ENCODE measurements at places on chromosomes 5 and 9.
A peak's percentile ranks its signal among the peaks of the same experiment; 100 is the strongest.

DNA sequence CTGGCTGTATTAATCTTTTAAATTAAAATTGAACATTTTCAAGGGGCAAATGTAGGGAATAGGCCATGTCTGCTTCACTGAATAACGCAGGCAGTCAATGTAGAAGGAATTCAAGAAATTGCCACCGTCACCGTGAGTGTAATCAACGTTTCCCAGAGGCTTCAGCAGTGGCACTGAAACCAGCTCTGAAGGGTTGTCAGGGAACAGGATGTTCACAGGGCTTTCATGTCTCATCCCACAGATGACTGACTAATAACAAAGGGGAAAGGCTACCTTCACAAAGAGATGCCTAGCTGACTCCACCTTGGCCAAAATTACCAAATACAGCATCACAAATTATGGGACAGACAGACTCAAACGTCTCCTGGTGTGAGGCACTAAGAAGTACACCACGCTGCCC is 70.4 kb upstream of the SIMC1 start:
- no peak for DNase-seq

GRCh38 chr9:99235926-99236634 is 14.0 kb downstream of the SEC61B start:
- DNase-seq, result no peak

- DNase-seq, result peak; percentile 13
Measured at GRCh38 chr5:1246711-1247431, 21.7 kb downstream of the SLC6A18 start.

DNA sequence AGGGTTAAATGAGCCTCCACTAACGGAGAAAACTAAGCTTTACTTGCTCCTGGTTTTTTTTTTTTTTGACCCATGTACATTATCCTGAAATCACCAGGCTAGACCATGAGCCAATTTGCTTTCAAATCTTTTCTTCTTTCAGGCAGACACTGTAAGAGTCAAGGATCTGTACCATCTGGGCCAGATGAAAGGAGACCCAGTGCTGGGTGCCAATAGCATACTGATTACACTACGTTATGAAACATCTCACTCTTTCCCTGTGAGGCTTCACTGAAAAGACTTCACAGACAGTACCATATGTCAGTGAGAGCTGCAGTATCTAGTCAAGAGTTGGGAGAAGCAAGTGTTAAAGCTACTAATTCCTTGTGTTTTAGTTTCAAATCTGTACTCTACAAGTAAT is 161.2 kb upstream of the PTPRD start:
- DNase-seq, result no peak

DNA sequence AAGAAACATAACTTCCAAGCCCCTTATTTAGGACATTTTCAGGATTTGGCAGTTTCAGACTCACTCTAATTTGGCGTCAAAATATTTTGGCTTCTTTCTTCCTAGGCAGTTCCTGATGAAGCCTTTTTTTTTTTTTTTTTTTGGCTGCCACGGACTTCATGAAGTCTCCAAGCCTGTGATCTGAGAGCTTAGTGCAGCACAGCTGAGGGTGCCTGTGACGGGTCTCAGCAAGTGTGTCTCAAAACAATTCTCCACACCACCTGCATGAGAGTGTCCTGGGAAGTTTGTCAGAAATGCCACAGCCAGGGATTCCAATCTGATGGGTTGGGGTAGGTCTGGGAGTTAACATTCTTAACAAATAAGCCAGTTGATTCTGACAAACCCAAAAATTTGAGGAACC is 6.0 kb upstream of the ESM1 start:
- DNase-seq, result no peak

DNA sequence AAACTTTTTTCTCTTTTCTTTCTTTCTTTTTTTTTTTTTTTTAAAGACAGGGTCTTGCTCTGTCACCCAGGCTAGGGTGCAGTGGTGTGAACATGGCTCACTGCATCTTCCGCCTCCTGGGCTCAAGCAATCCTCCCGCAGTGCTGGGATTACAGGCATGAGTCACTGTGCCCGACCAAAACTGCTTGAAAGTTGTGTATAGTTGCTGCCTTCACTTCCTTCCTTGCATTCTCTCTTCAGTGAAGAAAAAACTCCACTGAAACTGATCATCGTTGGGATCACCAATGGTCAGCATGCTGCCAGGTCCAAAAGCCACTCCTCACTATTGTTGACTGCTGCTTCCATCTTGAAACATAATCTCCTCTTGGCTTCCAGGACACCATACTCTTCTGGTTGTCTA is 66.6 kb upstream of the CTNNA1 start:
- DNase-seq, result no peak

DNA sequence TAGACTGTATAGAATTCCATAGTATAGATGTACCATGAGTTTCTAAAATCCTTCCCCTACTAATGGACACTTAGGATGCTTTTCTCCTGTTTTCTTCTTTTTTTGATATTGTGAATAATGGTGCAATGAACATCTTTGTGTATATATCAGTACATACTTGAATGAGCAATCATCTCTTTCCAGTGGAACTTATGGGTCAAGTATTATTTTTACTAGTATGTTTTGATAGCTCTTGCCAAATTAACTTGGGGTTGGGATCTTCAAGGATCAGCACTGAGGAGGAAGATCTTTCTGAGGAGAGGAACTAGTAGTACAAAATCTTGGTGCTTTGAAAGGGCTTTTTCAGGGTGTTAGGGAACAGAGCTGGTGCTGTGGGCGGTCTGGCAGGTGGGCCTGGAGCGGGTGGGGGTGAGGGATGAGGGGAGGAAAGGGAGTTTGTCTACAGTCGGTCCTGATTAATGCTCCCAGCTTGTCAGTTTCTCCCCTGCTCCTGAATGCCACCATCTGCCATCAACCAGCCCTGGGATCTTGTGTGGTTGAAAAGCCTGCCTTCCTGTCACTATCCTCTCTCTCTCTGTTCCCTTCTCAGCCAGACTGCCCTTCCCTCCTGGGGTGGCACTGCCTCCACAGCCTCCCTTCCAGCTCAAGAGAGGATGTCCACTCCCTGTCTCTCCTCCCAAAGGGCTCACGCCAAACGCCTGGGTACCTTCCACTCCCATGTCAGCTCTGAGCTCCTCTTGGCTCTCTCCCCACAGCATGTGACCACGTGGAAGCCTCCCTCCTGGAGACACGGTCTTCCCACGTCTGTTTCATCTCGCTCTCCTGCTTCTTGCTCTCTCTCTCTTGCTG is 185.9 kb downstream of the DAB2IP start:
- DNase-seq, result no peak

GRCh38 chr5:54754420-54754819 is 231.0 kb downstream of the ESM1 start:
- DNase-seq, result no peak

GRCh38 chr9:130861372-130862180 is 26.5 kb downstream of the ABL1 start:
- no peak for DNase-seq

DNA sequence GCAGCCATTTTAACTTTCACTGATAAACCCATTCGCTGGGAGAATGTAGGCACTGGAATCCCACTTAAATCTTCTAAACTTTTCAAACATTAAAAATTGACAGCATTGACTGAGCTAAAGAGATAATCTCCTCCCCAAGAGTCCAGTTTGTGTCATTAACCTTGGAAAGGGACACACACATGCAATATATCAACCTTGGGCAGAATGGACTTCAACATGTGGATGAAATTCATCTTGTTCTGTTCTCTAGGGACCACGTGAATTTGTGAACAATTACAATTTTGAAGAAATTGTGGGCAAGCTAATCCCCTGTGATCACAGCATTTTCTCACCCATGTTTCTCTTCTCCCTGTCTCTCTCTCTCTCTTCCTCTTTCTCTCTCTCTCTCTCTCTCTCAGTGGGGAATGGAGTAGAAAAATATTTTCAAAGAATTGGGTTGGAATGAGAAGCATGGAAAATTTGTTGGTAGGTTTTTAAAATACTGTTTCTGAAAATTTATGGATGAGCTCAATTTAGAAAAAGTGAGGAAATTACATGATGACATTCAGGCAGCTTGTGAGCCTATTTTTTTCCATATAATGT is 553.7 kb downstream of the EBF1 start:
- no peak for DNase-seq

DNA sequence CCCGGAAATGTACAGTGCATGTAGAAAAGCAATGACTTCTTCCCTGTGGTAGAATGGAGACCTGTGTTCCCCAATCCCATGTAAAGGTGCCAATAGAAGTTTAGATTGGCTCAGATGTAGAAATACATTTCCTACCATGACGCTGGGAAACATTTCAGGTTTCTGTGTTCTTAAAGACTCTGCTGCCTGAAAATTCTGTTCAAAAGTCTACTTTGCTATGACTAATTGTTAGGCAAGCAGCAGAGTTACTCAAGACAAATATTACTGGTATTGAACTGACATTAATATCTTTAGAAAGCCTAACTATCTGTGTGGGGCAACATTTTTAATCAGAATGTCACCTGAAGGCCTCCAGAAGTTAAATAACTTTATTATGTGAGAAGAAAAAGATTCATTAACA is 75.5 kb upstream of the ELL2 start:
- no peak for DNase-seq

DNA sequence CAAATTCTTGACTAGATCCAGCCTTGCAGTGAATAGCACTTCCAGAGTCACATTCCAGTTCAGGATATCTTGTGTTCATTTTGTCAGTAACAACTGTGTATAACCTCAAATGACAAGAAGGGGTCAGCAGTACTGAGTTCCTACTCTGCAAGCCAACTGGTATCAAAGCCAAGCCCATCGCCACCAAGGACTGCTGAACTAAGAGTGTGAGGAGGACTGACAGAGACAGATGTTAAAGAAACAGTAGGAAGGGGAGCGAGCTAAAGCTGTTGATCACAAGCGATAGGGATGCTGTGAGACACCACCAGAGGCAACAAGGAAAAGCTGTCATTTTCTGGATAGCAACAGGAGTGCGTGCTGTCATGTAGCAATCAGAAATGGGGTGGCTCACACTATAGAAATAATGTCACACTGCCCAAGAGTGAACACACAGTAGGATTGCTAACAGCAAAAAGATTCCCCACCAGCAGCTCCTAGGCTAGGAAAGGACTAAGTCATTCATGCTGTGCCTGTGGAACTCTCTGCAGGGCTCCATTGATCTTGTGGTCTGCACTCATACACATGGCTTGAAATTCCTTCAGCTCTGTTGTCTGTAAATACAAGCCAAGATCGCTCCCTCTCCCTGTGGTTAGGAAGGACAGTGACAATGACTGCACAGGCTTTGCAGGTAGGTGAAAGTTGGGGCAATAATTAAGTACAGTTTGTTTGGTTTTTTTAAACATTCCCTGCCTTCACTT is 658.6 kb downstream of the NR2F1-AS1 start:
- DNase-seq, result no peak

Data from stimulated activated CD4-positive, alpha-beta T cell treated with anti-CD3 and anti-CD28 coated beads, Interleukin-12 subunit alpha, Interleukin-12 subunit beta, amount 100 ng/mL, for 4 hours (primary cell).